ENCODE measurements at places on chromosomes 3 and 15. TPM values are rescaled to one million over a fixed set of nuclear protein-coding genes. Genes with fewer than 3 reads are reported as not detected.

The HACD2 gene
- 35.9 TPM for total RNA-seq

The HGD gene
- 24.8 TPM for total RNA-seq

The RETNLB gene
- total RNA-seq, result not detected

The TM4SF1 gene
- 1,077 TPM for total RNA-seq

The KBTBD13 gene
- not detected for total RNA-seq

The GYG1 gene
- total RNA-seq, result 30.0 TPM
